ENCODE measurements at places on chromosomes 5 and 9. TPM values are rescaled to one million over a fixed set of nuclear protein-coding genes. Genes with fewer than 3 reads are reported as not detected.

Gene SPINK4
- total RNA-seq: not detected

Gene TMC1
- 0.85 TPM for total RNA-seq

Gene DELE1
- 64.5 TPM for total RNA-seq

Gene NEURL1B
- 0.65 TPM for total RNA-seq

Gene RETREG1
- 29.4 TPM for total RNA-seq

Gene TLR4
- total RNA-seq: 3.2 TPM

Gene SCGB3A2
- not detected for total RNA-seq

Gene SIT1
- not detected for total RNA-seq

Gene C5orf58
- total RNA-seq: not detected

Gene OTP
- not detected for total RNA-seq
